ENCODE measurements at places on chromosomes 6 and 20.

GRCh38 chr20:61066526-61066925 lies 185.5 kb upstream of the CDH4 start:
- DNase-seq: no peak

DNA sequence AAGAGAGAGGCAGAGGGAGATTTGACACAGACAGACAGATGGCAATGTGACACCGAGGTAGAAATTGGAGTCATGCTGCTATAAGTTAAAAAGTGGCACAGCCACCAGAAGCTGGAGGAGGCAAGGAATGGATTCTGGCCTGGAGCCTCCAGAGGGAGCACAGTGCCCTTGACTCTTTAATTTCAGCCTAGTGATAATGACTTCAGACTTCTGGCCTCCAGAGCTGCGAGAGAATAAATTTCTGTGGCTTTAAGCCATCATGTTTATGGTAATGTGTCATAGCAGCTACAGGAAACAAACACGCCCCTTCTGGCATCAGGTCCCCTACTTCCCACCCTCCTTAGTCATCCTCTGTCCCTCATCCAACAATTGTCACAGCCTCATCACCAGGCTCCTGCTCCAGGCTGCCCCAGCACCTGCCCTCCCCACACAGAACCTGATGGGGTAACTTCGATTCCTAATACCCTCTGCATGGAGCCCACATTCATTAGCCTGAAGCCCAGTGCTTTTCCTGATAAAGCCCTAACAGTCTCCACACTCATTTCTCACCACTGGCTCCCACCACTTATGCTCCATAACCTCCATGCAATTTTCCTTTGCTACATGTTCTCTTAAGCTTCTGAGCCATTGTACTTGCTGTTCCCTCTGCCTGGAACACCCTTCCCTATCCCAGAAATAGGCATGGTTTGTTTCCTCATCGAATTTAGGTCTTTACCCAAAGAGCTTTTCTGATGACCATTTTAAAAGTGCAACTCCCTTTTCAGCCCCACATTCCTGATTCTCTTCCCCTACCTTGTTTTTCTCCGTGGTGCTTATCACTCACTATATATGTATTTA lies 69.7 kb upstream of the TOX2 start:
- DNase-seq: no peak

- DNase-seq: no peak
Measured at GRCh38 chr6:13446381-13446780, 41.0 kb downstream of the GFOD1 start.

DNA sequence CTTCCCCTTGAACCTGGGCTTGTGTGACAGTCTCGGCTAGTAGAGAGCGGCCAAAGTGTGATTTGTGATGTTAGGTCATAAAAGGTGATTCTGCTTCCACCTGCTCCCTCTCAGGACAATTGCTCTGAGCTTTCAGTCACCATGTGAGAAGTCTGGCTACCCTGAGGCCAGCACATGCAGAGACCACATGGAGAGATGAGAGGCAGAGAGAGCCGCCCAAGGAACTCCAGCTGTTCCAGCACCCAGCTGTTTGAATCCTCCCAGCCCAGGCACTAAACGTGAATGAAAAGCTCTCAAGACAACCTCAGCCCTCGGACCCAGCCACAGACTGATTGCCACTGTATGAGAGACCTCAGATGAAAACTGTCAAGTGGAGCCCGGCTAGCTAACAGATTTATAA lies 143.4 kb upstream of the EEF1E1 start:
- no peak for DNase-seq

- DNase-seq: no peak
Measured at GRCh38 chr6:147808640-147809039, 300.1 kb downstream of the SAMD5 start.

GRCh38 chr6:130679684-130680083 lies 147.5 kb upstream of the SMLR1 start:
- DNase-seq: no peak

DNA sequence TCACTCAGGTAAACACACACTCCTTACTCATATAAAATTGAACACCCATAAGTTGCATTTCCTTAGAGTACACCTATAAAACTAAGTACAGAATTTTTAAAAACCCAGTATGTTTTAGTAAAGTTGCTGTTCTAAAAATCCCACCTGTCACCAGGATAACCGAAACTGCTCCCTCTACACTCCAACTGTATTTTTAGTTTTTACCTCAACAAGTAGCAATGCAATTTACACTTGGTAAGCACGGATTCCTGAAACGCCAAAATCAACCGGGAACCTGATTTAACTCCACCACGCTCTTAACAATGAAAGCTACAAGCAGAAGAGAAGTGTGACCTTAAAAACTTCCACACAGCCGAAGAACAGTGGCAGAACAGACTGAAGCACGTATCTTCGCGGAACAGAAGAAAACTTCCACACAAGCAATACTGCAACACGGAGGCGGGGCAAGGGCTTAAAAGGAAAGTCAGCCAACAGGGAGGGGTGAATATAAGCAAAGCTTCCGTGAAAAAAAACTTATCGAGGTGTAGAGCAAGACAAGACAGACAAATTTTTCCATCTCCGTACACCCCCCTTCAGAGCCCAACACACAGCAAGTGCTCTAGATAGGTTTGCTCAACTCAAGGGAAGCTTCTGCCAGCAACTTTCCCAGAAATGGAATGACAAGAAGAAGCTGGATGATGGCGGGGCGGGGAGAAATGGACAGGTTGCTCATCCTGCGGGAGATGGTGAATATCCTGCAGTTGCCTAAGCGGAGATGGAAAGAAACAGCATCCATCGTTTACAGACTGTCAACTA lies 1.4 kb downstream of the STAU1 start:
- peak; percentile 67 for DNase-seq

- DNase-seq: no peak
Measured at GRCh38 chr6:13433709-13434121, 53.7 kb downstream of the GFOD1 start.

- peak; percentile 87 for DNase-seq
Measured at GRCh38 chr6:33585403-33586107, 5.5 kb upstream of the BAK1 start.

GRCh38 chr20:51387125-51387875 lies 155.2 kb downstream of the NFATC2 start:
- DNase-seq: no peak

GRCh38 chr6:159982731-159983506 lies 14.0 kb downstream of the IGF2R start:
- no peak for DNase-seq

- no peak for DNase-seq
Measured at GRCh38 chr20:63529180-63529860, 7.9 kb downstream of the PTK6 start.

DNA sequence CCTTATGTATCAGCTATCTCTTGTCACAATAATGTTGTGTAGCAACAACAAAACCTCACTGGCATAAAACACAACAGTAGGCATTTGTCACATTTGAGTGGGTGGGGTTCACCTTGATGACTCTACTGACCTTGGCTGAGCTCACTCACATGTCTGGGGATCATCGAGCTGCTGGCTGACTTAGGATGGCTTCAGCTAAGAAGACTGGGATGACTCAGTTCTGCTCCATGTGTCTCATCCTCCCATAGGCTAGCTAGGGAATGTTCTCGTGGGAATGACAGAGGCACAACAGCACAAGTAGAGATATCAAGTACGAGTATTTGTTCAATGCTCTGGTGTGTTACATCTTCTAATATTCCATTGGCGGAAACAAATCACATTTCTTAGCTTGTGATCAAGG lies 167.9 kb downstream of the PLCB1 start:
- no peak for DNase-seq

DNA sequence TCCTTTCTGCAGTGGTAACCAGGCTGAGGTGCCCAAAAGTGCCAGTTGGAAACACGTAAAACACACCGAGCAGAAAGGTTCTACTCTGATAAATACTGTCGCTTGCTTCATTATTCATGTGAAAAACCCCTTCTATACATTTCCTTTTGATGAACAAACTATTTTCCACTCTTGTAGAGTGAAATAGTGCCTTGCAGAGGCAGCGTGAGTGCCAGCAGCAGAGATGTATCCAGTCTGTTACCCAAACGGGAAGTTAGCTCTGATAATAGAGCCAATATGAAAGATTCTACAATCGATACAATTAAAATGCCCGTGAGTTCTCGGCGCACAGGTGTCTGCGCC lies 1.5 kb downstream of the ZBTB46 start:
- DNase-seq: no peak

- DNase-seq: no peak
Measured at GRCh38 chr20:23122796-23123655, 36.9 kb upstream of the CD93 start.

DNA sequence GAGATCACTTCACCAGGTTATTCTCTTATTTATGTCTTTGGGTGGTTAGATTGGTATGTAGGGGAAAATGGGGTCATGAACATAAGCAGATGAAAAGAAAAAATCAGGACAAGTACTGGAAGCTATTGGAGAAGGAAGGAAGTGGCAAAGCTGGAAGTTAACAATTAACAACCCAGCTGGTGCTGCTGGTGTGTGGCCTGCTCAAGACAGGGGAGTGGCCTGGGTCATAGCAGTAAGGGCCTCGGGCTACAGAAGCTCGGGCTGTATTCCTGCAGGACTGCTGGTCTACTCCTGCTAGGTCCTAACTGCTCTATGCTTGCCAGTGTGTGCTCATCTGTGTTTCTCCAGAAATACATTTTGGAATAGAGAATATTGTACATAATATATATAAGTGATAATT lies 19.6 kb downstream of the MYLIP start:
- no peak for DNase-seq

DNA sequence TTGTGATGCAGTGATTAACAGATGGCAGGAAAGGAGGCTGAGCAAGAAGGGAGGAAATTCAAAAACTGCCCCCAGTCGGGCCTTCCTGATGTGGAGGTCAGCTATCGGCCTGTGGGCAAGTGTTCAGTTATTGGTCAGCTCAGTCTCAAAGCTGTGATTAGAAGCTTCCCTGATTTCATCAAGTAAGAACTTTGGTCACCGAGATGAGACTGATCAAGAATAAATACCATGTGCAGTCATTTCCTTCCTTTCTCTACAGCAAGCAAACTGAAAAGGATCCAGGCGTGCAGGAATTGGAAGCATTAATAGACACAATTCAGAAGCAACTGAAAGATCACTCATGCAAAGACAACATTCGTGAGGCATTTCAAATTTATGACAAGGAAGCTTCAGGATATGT lies 69.7 kb downstream of the EFHC1 start:
- no peak for DNase-seq

All from stimulated activated CD4-positive, alpha-beta T cell treated with anti-CD3 and anti-CD28 coated beads, Interleukin-4, amount 100 ng/mL, for 1 hour (primary cell).